Ureter (tissue), 1 donor: ENCODE measurements at places on chromosomes 7 and 10. TPM values are rescaled to one million over a fixed set of nuclear protein-coding genes. Genes with fewer than 3 reads are reported as not detected.

GBX1 gene
- not detected for total RNA-seq

ADAM8 gene
- 35.3 TPM for total RNA-seq

SAMD8 gene
- 26.0 TPM for total RNA-seq

KCNMA1 gene
- 87.9 TPM for total RNA-seq

MYOF gene
- total RNA-seq: 339 TPM

ODAD2 gene
- 0.86 TPM for total RNA-seq

RASA4B gene
- total RNA-seq: 10.9 TPM

CFAP70 gene
- 6.3 TPM for total RNA-seq
